ENCODE measurements at places on chromosomes 16 and 17.

GRCh38 chr17:78774956-78775571, 7.0 kb downstream of the CYTH1 start:
- no peak for DNase-seq

DNA sequence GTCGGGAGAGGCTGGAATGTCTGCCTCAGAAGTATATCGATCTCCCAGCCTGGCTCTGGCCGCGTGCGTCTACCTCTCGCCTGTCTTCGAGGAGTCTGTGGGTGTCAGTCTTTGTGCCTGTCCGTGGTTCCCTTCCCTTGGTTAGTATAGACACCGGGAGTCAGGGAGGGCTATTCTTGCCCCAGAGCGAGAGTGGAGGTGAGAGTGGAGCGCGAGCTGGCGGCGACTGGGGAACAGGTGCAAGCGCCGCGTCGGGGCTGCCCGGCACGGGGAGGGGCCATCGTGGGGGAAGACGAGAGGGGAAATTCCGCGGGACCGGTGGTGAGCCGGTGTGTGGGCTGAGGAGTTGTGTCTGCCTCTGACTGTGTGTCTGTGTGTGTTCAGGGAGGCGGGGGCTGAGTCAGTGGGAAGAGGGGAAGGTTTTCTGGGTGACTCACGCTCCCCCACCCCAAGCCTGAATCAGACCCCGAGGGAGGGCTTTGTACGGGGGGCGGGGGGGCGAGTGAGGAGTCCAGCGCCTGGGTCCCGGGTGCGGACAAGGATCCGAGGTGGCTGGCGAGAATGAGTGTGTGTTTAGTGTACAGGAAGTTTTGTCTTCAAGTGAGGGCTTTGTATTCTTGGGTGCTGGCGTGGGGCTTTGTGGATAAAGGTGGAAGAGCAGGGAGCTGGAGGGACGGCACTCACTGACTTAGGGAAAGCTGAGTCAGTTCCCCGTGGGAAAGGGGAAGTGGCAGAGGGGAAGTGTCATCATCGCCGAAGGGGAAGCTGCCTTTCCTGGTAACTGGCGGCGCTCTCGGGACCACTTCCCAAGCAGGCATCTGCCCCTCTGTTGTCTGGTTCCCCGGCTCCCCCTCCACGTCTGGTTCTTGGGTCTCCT, 8.6 kb downstream of the KDM6B start:
- DNase-seq, result no peak

DNA sequence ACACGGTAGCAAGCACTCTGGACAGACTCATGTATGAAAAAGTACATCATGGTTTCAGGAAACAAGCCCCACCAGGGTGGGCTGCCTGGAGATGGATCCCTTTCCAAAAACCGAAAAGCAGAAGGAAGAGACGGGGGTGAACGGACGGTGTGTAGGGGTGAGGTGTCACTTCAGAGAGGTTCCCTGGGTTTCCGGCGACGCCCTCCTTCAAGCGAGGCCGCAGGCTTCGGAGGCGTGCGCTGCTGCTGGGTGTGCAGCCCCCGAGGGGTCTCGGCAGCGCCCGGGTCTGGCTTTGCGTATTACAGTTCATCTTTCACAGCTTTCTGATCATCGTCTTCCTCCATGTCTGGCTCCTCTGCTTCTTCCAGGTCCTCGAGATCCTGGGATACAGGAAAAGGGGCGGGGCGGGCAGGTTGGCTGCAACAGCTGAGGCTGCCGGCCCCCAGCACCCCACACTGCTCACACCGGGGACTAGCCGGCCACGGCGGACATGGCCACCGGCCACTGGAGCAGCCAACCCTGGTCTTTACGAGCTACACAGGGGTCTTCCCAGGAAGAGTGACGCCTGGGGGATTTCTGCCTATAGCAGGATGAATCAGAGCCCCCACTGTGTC, 9.0 kb upstream of the PPP1R27 start:
- no peak for DNase-seq

DNA sequence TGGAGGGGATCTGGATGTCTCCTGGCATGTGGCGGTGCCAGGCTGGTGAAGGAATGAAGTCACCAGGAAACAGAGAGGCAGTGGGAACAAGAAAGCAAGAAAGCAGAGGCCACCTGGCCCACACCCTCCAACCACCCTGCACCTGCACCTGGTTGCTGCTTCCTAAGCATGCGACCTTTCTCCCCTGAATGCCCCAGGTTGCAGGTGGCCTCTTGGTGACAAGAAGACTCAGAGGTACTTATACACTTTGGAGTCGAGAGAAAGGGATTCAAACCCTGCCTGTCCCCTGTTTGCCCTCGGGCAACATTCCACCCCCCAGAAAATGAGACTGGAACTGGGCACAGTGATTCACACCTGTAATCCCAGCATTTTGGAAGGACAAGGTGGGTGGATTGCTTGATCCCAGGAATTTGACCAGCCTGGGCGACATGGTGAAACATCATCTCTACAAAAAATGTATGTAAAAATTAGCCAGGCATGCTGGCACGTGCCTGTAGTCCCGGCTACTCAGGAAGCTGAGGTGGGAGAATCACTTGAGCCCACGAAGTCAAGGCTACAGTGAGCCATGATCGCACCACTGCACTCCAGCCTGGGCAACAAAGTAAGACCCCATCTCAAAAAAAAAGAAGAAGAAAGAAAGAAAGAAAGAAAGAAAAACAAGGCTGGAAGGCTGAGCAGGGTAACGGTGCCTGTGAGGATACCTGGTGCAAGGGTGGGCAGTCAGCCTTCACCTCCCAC, 34.6 kb upstream of the TNRC6C start:
- no peak for DNase-seq

- DNase-seq, result no peak
Measured at GRCh38 chr16:50599494-50599893, 51.3 kb downstream of the NKD1 start.

GRCh38 chr17:6476810-6477179, 32.5 kb downstream of the PIMREG start:
- no peak for DNase-seq

- DNase-seq, result no peak
Measured at GRCh38 chr17:57817299-57817698, 32.5 kb downstream of the MRPS23 start.

GRCh38 chr17:41796121-41796895, 9.8 kb upstream of the JUP start:
- no peak for DNase-seq

DNA sequence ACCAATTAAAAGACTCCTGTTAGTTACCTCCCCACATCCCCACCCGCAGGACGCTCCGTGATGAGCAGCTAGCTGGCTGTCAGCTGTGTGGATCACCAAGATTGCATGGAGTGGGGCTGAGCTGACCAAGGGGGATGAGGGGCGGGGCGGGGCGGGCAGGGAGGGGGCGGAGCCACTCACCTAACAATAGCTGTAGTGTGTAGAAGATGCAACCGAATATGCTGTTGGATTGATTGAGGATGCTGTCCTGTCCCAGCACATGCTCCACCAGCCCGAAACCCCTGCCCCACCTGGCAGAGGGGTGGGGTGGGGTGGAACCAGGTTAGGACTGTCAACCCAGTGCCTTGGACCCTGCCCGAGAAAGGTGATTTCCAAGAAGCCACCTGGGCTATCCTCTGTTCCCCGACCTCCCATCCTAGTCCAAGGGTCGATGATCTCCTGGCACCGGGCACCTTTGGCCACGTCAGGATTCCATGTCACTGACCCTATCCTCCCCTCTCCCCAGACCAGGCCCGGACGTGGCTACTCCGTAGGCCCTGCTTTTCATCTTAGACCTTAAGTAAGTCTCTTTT, 1.4 kb downstream of the VKORC1 start:
- DNase-seq, result no peak

GRCh38 chr16:88468275-88469129, 15.4 kb downstream of the ZFPM1 start:
- no peak for DNase-seq

DNA sequence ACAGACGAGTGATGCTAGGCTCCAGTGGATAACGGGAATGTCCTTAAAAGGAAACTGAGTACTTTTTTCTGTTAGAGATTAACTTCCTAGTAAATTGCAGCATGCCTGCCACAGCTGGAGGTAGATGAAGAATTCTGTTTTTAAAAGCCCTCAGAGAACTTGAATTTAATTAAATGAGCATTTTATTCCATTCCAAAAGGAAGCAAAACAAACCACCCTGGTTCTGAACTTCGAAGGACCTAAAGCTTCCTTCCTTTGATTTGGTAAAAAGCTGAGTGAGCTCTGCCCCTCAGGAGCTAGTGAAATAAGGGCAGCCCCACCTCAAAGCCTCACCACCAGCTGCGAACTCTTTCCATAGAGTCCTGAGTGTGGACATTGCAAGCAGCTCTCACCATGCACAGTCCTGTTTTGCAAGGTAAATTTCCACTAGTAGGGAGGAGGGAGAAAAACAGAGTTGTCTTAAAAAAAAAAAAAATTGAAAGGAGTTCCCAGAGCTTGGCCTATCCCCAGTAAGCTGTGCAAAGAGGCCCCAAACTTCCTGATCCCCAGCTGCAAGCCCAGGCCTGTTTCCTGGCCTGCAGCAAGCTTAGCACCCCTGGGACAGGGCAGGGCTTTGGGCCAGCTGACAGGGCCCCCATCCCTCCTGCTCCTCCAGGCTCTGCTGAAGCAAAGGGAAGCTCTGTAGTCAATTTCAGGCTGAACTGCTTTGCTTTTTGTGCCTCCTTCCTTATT, 11.2 kb downstream of the CHD9NB start:
- no peak for DNase-seq

DNA sequence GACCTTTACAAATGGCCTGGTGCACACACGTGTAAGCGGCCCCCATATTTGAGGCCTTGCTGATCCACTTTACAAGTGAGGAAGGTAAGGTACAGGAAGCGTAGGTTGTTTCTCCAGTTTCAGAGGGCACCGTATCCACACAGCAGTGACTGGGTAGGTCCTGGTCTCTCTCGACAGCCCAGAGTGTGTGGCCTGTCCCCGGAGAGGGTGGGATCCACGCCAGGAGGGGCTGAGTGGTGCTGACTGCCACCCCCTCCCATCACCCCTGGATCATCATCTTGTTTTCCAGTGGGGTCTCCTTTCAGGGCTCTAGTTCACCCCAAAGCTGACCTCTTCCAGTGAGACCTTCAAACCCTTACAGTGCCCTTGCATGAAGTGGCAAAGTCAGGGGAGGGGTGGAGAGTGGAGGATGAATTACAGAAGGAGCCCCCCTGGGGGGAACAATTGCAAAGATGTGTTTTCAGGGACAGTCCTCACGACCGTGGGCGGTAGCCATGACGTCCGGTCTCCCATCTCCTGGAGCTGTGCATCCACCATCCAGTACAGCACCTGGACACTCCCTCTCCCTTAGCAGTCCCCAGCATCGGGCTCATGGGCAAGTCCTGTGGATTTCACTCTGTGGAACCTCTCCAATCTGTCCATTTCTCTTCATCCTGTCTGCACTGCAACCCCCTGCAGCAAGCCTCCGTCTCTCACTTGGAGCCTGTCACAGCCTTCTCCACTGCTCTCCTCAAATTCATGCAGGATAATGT, 4.5 kb upstream of the BANP start:
- DNase-seq, result no peak

DNA sequence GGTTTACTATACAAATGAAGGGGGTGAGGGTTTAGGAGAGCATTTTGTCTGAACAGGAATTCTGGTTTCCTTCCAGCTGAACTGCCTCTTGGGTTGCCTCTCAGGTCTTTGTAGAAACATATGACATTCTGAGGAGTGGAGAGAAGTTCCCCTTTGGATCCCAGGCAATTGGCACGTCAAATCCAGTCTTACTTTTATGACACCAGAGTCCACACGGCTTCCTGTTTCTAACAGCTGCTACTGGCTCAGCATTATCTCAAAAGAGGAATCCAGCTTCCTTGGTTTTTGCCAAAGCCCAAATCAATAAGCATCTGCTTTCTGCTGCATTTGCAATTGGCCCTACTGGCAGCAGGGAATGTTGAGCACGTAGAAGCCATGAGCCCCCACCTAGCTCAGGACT, 97.6 kb upstream of the FAM20A start:
- no peak for DNase-seq

DNA sequence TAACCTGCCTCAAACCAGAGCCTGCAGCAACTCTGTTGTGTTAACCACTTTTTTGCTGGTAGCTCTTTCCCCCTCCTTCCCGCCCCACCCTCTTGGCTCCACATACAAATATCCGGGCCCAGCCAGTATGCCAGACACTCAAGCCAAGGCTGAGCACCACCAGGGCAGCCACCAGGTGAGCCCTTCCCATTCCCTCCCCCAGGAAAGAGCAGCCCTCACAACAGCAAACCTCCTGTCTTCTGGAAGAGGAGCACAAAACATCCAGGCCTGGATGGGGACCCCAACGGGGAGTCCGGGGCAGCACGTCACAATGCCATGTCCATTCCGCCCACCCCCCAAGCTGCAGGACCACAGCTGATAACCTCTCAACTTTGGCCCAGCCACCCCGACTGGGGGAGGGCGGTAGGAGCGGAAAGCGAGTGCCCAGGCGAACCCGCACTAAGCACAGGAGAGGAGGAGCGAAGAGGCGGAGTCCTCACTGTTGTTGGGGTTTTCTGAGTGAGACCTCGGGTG, 757 bp downstream of the ORMDL3 start:
- DNase-seq, result no peak

GRCh38 chr16:79653373-79653891, 52.9 kb upstream of the MAF start:
- no peak for DNase-seq

- no peak for DNase-seq
Measured at GRCh38 chr17:16478649-16479048, 13.3 kb downstream of the LRRC75A start.

DNA sequence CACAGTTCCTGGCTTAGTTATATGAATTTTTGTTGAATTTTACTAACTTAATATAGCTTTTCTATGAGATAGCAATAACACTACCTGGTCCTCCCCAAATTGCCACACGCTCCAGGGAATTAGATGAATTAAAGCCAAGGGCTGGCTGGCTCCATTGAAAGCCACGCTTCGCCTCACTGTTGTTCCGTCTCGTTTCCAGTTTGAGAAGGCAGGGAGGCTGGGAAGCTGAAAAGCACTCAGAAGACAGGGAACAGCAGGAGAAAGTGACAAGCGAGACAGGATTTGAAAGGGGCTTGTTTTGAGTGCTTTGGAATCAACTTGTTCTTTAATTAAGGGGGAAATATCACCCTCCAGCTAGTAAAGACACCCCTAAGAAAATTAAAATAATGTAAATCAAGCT, 425.3 kb downstream of the CA10 start:
- no peak for DNase-seq

DNA sequence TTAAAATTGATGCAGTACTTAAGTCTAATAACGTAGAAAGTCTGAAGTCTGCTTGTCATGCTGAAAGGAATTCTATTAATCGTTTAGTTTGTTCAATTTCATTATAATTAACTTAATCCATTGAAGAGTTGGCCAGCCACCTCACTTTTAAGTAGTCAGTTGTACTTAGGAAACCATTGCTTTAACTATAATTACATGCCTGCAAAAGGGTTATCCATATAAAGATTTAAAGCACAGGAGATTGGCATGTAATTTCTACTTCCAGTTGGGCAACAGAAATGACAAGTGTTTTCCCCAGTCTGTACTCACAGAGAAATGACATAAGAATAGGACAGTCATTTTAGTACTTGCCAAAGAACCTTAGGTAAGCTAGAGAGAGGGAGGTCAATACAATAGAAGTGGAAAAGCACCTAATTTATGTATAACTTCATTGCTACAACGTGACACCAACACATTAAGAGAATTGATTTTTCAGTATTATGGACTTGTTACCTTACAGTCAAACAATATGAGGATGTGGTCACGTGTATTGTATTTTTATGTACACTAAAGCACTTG, 3.7 kb upstream of the USP32 start:
- no peak for DNase-seq

GRCh38 chr17:13727441-13728171, 125.9 kb upstream of the HS3ST3A1 start:
- DNase-seq, result no peak

Measured in esophagus squamous epithelium (tissue), 5 donors.